ENCODE measurements at places on chromosomes 6 and 20.
A peak's percentile ranks its signal among the peaks of the same experiment; 100 is the strongest.

- DNase-seq = no peak
Measured at GRCh38 chr6:11113038-11113437, 1.5 kb upstream of the ERVFRD-1 start.

DNA sequence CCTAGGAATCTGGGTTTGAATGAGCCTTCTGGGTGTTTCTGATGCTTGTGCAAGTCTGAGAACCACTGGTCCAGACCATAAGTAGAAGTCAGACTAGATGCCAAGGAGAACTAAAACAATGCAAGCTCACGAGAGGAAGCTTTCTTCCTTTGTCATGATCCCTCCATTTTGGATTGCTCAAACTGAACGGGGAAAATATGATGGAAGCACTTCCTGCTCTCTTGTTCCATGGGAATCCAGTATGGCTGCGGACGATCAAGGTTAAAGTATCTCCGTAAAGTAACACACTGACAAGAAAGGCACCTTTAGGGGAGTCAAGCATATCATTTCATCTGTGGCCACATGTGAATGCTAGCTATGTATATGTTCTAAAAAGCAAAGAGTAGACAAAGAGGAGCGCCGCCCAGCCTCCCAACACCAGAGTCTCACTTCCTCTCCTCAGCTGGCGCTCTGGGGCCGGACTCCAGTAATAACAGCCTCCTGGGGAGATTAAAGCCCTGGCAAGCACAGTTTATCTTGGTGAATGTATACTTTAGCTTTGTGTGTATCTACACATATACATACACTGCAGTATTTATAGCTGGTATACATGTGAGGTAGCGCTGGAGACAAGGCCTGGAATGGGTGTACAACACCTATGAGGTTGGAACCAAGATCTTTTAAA is 88.1 kb downstream of the FOXC1 start:
- no peak for DNase-seq

DNA sequence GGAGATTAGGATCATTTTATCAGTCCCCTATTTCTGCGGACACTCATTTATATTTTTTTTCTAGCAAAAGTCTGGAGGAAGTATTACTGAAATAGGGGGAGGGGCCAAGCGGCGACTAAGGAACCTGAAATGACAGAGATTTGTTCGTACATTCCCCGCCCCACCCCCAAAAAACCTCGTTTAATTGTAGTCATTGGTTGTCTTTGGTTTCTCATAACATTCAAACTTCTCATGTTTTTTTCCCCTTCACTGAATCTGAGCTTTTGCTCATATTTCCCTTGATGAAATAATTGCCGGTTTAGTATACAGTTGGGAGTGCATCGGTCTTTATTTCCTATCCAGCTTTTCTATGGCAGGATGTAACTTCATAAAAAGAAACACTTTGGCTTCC is 768 bp upstream of the FYN start:
- DNase-seq = no peak

GRCh38 chr20:59207742-59208357 is 44.2 kb downstream of the ZNF831 start:
- DNase-seq = peak; percentile 54

DNA sequence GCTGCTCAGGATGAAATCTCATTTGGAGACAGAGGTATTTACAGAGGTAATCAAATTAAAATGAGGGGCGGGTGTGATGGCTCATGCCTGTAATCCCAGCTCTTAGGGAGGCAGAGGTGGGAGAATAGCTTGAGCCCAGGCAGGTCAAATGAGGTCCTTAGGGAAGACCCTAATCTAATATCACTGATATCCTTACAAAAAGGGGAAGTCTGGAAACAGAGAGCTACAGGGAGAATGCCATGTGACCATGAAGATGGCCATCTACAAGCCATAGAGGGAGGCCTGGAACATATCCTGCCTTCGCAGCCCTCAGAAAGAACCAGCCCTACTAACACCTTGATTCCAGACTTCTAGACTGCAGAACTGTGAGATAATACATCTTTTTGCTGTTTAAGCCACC is 8.3 kb downstream of the MTCL3 start:
- DNase-seq = no peak

DNA sequence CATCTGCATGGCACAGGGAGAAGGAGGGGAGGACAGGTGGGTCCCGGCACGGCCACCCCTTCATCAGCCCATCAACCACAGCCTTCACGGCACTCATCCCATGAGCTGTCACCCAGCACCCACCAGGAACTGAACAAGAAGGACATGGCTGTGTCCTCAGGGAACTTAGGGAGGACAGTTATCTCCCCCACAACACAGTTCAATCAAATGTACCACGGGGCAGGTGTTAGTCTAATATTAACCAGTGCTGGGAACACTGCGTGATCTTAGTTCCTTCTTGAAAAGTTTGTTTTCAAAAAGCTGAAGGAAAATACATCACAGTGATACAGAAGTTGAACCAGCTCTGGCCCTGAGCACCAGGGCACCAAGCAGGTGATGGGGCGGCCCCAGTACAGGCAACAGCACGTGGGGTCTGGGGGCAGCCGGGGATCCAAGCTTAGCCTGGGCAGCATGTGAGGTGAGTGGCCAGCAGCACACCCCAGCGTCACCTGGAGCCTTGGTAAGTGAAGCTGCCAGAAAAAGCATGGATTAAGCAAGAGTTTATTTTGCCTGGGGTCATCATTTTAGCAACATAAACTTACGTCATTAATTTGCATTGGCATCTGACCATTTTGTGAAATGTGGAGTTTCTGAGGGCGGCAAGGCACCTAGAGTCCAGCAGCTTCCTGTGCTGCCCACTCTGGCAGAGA is 35.5 kb upstream of the AFDN start:
- no peak for DNase-seq

DNA sequence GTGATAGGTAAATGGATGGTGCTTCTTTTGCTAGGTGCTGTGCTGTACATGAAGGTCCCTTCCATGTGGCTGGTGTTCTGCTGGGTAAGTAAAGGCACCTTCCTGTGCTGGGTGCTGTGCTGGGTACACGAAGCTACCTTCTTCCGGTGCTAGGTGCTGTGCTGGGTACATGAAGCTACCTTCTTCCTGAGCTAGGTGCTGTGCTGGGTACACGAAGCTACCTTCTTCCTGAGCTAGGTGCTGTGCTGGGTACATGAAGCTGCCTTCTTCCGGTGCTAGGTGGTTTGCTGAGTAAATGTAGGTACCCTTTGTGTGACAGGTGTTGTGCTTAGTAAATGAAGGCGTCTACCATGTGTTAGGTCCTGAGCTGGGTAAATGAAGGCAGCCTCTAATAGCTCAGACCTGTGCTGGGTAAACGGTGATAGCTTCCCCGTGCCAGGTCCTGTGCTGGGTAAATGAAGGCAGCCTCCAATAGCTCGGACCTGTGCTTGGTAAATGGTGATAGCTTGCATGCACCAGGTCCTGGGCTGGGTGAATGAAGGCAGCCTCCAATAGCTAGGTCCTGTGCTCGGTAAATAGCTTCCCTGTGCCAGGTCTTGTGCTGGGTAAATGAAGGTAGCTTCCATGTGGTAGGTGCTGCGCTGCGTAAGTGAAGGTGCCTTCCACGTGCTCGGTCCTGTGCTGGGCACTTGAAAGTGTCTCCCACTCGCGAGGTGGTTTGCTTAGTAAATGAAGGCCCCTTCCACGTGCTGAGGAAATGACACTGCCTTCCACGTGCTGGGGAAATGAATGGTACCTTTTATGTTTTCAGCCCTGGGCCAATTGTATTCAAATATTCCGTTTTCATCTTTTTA is 115.5 kb downstream of the ERMARD start:
- DNase-seq = no peak

GRCh38 chr20:53092772-53093300 is 120.7 kb downstream of the TSHZ2 start:
- no peak for DNase-seq

All from stimulated activated CD8-positive, alpha-beta memory T cell treated with anti-CD3 and anti-CD28 coated beads, Interleukin-15, amount 100 ng/mL, for 48 hours (primary cell).